GM23248 (cell line): ENCODE measurements at places on chromosomes 5 and 9. TPM values are rescaled to one million over a fixed set of nuclear protein-coding genes. Genes with fewer than 3 reads are reported as not detected.

Gene FREM1
- total RNA-seq: 0.11 and 0.51 TPM in 2 replicates

Gene SLC4A9
- not detected in 2 replicates for total RNA-seq

Gene TMEM215
- total RNA-seq: not detected in 2 replicates

DNA sequence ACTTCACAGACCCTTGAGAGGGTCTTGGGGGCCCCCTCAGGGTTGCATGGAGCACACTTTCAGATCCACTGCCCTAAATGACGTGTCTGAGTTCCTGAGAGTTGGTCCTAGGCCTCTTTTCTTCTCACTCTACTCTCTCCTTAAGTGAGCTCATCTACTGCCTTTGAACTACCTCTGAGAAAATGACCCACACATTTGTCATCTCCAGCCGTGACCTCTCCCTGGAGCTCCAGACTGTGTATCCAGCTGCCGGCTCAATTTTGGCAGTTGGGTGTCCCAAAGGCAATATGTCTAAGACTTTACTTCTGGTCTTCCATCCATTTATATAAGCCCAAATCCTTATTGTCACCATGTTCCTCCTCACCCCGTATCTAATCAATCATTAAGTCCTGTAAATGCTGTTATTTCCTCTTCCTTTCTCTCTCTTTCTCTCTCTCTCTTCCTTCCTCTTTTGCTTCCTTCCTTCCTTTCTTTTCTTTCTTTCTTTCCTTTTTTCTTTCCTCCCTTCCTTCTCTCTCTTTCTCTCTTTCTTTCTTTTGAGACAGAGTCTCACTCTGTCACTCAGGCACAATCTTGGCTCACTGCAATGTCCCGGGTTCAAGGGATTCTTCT lies 51.2 kb upstream of the HSPA9 start:
- H3K4me1 ChIP-seq: no peaks in the 10 kb centered on the region
- peak; percentile 70 for DNase-seq
- H3K27me3 ChIP-seq: no peaks in the 10 kb centered on the region
- H3K36me3 ChIP-seq: no peaks in the 10 kb centered on the region
- H3K4me3 ChIP-seq: no peak overlapping the region
- no peak overlapping the region for H3K27ac ChIP-seq

DNA sequence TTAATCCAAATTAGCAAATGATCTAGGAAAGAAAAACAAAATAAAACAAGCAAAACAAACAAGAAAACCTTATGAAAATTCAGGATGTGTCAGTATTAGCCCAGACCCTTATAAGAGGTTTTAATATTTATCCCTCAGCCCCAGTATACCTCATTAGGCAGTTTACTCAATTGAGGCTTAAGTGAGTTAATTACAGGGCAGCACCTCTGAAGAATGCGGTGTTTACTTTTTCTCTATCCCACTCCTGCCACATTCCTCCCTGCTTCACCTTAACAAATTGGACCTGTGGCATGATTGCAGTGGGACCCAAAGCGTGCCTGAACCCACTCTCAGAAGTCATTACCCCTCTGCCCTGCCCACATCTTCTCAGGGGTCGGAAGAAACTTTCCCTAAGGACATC lies 67.1 kb downstream of the SIL1 start:
- DNase-seq: no peak
- H3K36me3 ChIP-seq: peaks cover under 1% of the 10 kb centered on the region; the same call in 1 of the 2 replicates
- no peaks in the 10 kb centered on the region for H3K27me3 ChIP-seq
- peak overlapping the region; percentile 20; the same call in 1 of the 2 replicates for H3K4me3 ChIP-seq
- peaks cover 14% of the 10 kb centered on the region for H3K4me1 ChIP-seq
- H3K27ac ChIP-seq: peak overlapping the region; percentile 40; the same call in 1 of the 2 replicates
